ENCODE measurements at places on chromosomes 2 and 18. TPM values are rescaled to one million over a fixed set of nuclear protein-coding genes. Genes with fewer than 3 reads are reported as not detected.

C2orf92 gene
- 7.4 TPM for polyA plus RNA-seq

- DNase-seq: peak; percentile 5
Observed at GRCh38 chr18:77115192-77115953, 17.2 kb downstream of the MBP start.

DNA sequence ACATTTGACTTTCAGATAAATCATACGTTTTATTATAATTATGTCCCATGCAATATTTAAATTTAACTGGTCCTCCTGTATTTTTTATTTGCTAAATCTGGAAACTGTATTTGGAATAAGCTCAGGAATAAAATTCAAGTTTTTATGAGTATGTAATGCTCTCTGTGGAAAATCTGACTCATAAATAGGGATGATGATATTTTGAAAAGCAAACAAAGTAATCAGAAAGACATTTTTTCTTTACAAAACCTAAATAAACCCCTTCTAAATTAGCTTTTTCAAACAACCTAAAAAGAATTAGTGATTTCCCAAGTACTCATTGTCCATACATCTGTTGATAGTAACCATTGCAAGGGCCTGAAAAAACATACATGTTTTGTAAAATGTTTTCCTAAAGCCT lies 41.1 kb downstream of the ASB1 start:
- no peak for DNase-seq

DNA sequence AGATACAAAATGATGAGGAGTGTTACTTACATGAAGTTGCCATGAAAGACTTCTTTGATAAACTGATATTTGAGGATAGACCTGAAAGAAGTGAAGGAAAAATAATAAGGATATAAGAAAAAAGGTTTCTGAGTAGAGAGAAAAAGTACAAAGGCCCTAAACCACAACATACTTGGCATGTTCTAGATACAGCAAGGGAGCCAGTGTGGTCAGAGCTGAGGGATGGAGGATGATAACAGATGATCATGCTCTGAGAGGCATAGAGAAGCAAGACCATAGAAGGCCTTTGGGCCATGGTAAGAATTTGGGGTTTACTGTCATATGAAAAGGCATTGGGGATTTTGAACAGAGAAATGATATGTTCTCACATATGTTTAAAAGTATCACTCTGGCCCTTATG lies 424.1 kb upstream of the CHST9 start:
- DNase-seq: no peak

GRCh38 chr2:232438091-232438490 lies 17.9 kb upstream of the ALPI start:
- DNase-seq: no peak

- no peak for DNase-seq
Observed at GRCh38 chr18:24695168-24695567, 234.7 kb downstream of the HRH4 start.

GRCh38 chr2:138421315-138421970 lies 80.1 kb upstream of the SPOPL start:
- DNase-seq: no peak

All from right cardiac atrium (tissue), 5 donors.